ENCODE measurements at places on chromosomes 5 and 9. TPM values are rescaled to one million over a fixed set of nuclear protein-coding genes. Genes with fewer than 3 reads are reported as not detected.

- DNase-seq, result no peak
- H3K27me3 ChIP-seq, result no peaks in the 10 kb centered on the region
- no peaks in the 10 kb centered on the region for H3K36me3 ChIP-seq
These were observed 51.7 kb upstream of the NR5A1 start for GRCh38 chr9:124558777-124559470.

GRCh38 chr5:151924564-151925301 lies at the start of gene GLRA1:
Gene GLRA1 (minus strand): TSS chr5:151924851. CDS start chr5:151924549, 302 bp downstream.
- peaks cover 11% of the 10 kb centered on the region for H3K4me1 ChIP-seq
- peak; percentile 93 for DNase-seq
- H3K4me3 ChIP-seq, result no peak within 1 kb of the TSS
- H3K27me3 ChIP-seq, result peaks cover 97% of the 10 kb centered on the region
- H3K27ac ChIP-seq, result no peak within 1 kb of the TSS
- H3K36me3 ChIP-seq, result no peaks in the 10 kb centered on the region

DNA sequence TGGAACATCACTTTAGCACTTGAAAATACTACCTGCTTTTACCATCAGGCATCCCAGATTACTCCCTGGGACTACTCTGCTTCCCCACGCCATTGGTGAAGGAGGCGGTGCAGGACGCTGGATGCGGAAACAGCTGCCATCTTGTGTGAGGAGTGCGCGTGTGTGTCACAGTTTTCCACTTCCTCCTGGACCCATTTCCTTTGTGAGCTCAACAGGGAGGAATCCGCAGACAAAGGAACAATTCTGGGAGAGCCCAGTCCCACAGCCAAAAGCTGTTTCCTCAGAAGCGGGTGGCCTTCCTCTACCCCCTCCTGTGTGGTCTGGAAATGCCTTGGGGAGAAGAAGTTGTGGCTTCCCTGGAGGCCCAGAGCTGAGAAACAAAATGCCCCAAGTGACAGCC lies 16.8 kb downstream of the AFAP1L1 start:
- H3K27ac ChIP-seq, result no peak overlapping the region
- H3K27me3 ChIP-seq, result no peaks in the 10 kb centered on the region
- no peak for DNase-seq
- H3K4me1 ChIP-seq, result no peaks in the 10 kb centered on the region

DNA sequence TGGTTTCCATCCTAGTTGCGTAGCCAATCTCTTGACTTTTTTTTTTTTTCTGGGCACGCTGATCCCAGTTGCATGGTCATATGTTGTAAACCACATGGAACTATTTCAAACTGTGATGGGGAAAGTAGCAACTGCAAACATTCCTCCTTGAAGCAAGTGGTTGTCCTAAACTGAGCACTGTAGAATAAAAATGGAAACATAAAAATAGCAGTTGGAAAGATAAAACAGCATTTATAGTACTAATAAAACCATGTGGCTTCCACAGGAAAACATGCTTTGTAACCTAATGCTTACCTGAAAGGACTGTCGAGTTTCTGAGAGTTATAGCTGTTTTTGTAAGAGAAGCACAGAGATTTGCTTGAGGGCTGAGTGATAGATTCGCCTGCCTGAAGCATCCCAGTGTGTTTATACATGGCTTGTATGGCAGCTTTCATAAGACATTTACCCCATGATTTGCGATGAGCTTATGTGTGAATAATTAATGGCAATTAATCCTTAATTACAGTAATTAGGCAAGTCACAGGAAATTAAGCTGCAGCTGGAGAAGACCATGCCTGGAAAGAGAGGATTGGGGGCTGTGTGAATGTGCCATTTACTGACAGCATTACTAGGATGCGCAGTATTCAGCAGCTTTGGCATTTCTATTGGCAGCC lies 136.5 kb downstream of the PBX3 start:
- no peaks in the 10 kb centered on the region for H3K27me3 ChIP-seq
- peaks cover 40% of the 10 kb centered on the region for H3K4me1 ChIP-seq
- DNase-seq, result no peak
- no peak overlapping the region for H3K27ac ChIP-seq

Gene PCDHGB2
- total RNA-seq, result 2.1 TPM

Gene PLEKHG4B
- total RNA-seq, result 28.8 TPM

Gene GRAMD2B
- total RNA-seq, result 8.6 TPM

Measured in neural progenitor cell (in vitro differentiated cells).